ENCODE measurements at places on chromosomes 1 and 21.

- no peak for DNase-seq
Observed at GRCh38 chr1:178344513-178345091, 152.2 kb downstream of the CLEC20A start.

GRCh38 chr1:210310562-210311153 is 18.0 kb upstream of the HHAT start:
- no peak for DNase-seq

- DNase-seq: no peak
Observed at GRCh38 chr1:205091043-205091740, 6.9 kb upstream of the TMEM81 start.

GRCh38 chr1:45429561-45430159 is 61.3 kb downstream of the TESK2 start:
- no peak for DNase-seq

DNA sequence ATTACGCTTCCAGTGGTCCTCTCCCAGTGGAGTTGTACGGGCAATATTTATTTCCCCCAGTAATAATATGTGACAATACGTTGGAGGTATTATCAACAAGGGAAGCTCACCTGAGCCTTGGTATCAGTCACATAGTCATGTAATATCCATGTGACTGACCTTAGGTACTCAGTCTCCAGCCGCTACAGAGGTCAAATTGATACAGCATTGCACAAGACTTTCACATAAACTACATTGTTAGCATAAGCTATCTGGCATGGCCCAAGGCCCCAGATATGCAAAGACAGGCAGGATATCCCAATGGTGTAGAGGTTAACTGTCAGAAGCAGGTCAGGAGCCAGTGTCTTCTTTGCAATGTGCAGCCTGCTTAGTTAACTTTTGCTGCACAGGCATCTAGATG is 15.3 kb upstream of the CHIT1 start:
- no peak for DNase-seq

- DNase-seq: no peak
Observed at GRCh38 chr1:6507461-6507911, 16.0 kb upstream of the PLEKHG5 start.

DNA sequence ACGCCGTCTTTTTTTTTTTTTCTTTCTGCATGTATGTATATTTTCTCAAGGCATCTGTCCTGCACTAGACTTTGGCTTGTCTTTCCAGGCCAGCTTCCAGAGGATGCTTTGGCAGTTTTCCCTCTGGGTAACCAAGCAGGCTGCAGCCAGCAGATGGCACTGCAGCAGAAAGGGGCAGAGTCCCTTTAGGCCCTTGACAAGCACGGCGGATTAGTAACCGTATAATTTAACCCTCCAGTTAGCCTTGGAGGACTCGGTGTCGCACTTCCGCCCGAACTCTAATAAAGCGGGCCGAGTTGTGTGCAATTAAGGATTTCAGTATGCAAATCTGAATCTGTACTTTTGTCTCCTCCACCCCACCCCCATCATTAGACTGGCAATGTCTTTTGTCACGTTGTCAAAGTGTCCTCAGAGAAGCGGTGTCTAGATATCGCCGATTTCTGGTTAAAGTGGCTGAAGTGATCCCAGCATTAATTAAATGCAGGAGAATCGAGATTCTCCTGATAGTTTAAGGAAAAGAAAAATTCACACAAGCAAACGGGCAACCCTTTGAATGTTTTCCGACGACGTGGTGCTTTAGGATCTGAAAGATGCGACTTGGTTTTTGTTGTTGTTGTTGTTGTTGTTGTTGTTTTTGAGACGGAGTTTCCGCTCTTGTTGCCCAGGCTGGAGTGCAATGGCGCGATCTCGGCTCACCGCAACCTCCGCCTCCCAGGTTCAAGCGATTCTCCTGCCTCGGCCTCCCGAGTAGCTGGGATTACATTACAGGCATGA is 1.1 kb upstream of the TMEM167B start:
- DNase-seq: peak; percentile 77

- DNase-seq: no peak
Observed at GRCh38 chr1:246454655-246455054, 52.4 kb downstream of the SMYD3 start.

DNA sequence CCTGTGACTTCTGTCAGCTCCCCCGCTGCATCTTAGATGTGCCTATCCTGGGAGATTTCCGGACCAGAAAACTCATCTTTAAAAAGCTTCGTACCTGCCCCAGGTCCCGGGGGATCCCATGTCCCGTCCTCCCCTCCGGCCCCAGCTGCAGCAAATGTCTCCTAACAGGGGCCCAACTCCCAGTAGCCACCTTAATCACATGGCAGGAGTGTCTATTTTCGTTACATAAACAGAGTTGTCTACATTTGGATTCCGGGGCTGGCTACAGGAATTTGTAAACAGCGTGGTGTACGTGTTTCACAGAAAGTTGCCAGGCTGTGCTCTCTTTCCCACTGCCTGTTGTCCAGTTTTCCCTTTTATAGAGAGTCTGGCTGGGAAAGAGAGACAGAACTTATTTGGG is 17.9 kb upstream of the KCNE2 start:
- no peak for DNase-seq

- DNase-seq: no peak
Observed at GRCh38 chr1:198255784-198256183, 99.0 kb downstream of the NEK7 start.

GRCh38 chr1:207908107-207908734 is 2.7 kb downstream of the CD34 start:
- peak; percentile 47 for DNase-seq

DNA sequence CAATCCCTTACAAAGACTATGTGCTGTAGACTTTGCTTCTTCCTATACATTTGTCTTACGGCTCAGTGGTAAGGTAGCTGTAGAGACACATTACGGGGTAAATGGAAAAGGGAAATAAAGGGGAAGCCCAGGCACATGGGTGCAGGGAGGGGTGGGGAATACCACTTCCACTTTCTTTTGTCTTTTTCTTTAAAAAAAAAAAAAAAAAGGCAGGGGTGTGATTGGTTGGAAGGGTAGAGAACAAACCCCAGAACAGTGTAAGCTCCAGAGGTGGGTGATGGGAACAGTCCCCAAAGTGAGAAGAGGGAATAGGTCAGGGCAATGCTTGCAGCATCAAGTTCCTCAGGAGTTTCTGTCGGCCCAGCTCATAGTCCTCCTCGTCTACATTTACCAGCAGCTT is 3.9 kb downstream of the NIT1 start:
- no peak for DNase-seq

- DNase-seq: no peak
Observed at GRCh38 chr1:233638513-233638912, 24.6 kb downstream of the KCNK1 start.

- DNase-seq: no peak
Observed at GRCh38 chr1:158331106-158331425, 265 bp downstream of the CD1B start.

- no peak for DNase-seq
Observed at GRCh38 chr1:175922254-175922881, 179.0 kb upstream of the TNR start.

DNA sequence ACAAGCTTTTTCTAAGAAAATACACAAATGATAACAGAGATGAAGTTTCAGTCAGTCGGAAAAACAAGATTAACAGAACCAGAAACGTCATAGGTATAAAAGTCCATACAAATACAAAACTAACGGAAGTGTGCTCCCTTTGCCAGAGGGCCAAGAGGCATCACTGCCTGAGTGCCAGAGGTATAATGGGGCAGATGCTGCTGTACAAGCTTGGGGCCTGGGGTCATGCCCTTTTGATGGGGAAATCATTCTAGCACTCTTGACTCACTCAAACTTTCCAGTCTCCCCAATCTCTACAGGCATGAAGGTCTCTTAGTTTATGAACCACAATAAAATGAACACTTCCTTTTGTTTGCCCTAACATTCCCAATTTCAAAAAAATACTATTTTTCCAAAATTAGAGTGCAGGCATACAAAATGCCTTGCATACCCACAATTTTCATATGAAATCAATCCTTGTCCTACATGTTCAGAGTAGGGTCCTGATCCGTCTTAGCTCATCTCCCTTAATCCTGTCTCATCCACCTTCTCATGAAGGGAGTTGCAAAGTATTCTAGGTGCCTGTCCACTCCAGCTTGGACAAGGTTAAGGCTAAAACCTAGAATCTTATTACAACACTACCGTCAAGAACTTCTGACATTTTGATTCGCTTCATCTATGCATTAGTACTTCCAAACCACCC is 1.5 kb downstream of the RPL22 start:
- DNase-seq: no peak
